ENCODE measurements at places on chromosomes 3 and 15. TPM values are rescaled to one million over a fixed set of nuclear protein-coding genes. Genes with fewer than 3 reads are reported as not detected.

DNA sequence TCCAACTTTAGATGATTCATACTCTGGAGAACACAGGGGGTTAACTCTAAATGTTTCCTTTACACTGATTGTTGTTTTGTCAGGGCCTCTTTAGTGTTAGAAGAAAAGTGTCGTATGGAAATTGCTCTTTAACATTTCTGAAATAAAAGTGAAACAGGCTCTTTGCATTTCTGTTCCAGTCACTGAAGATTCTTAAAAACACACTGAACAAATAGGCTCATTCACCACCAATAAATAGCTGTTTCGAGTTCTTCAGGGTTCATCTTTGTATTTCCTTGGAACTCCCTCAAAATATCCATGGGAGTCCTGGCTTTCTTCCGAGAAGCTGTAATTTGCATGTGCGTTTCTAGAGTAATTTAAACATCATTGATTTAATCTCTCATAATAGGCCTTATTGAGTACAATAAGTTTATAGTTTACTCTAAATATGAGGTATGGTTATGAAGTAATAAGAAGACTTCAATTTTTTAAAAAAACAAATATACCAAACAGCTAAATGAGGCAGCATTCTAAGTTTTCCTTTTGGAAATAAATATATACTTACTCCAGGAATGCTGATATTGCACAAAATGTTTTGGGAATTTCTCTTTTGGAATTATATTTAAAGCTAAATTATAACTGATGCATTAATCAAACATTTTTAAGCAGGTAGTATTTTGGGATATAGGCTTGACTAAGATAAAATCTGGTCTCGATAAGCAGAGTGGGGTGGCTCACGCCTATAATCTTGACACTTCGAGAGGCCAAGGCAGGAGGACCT lies 327.4 kb downstream of the EPHA3 start:
- no peak overlapping the region for H3K4me3 ChIP-seq
- H3K27me3 ChIP-seq: no peaks in the 10 kb centered on the region
- no peaks in the 10 kb centered on the region for H3K36me3 ChIP-seq

GRCh38 chr3:104785947-104786346 lies 580.8 kb upstream of the ALCAM start:
- no peaks in the 10 kb centered on the region for H3K27me3 ChIP-seq
- H3K36me3 ChIP-seq: no peaks in the 10 kb centered on the region
- H3K4me1 ChIP-seq: no peaks in the 10 kb centered on the region
- H3K4me3 ChIP-seq: no peak overlapping the region
- H3K27ac ChIP-seq: no peak overlapping the region
- no peak for DNase-seq

GRCh38 chr15:41825145-41825544 lies 2.7 kb upstream of the JMJD7 start:
- H3K27ac ChIP-seq: no peak overlapping the region
- no peaks in the 10 kb centered on the region for H3K27me3 ChIP-seq
- no peak for DNase-seq
- H3K36me3 ChIP-seq: peaks cover 58% of the 10 kb centered on the region

GRCh38 chr15:35047528-35047927 lies 37.6 kb downstream of the NANOGP8 start:
- H3K4me3 ChIP-seq: no peak overlapping the region
- no peak for DNase-seq
- H3K4me1 ChIP-seq: no peaks in the 10 kb centered on the region
- H3K36me3 ChIP-seq: no peaks in the 10 kb centered on the region
- H3K27me3 ChIP-seq: no peaks in the 10 kb centered on the region

SOX2 gene
- not detected for total RNA-seq

DGKG gene
- 10.8 TPM for total RNA-seq
